ENCODE measurements at places on chromosomes 11 and 22. TPM values are rescaled to one million over a fixed set of nuclear protein-coding genes. Genes with fewer than 3 reads are reported as not detected.

- H3K4me1 ChIP-seq = peaks cover 21% of the 10 kb centered on the region
- peak overlapping the region; percentile 39 for H3K27ac ChIP-seq
- peak; percentile 58 for DNase-seq
- no peaks in the 10 kb centered on the region for H3K27me3 ChIP-seq
These were observed 1.7 kb downstream of the MN1 start for GRCh38 chr22:27799827-27800249.

DNA sequence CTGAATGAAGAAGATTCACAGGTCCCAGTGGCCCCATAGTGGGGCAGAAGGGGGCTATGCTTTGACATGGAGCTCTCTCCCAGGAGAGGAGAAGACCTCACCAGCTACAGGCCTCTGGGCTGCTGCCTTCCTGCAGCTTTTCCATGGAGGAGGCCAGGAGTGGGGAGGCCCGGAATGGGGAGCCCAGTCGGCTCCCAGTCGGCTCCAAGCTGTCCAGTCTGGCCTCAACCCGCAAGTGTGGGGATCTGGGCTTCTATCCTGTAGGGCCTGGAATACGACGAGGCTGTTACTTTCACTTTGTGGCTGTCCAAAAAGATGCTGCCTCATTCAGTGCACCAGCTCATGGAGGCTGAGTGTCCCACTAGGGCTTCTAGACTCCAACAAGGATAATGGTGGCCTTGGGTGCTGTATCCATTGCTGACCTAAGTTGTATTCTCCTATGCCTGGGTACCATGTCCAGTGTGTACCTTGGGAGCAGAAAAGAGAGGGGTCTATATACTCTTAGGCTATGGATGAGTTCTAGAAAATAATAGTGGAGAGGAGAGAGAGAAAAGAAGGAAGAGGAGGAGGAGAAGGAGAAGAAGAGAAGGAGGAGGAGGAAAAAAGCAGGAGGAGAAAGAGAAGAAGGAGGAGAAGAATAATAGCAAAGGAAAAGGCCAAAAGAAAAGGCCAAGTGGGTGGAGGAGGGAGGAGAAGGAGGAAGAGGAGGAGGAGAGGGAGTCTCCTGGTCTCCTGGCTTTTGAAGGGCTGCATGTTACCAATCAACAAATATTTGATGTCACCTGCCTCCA lies 1.1 kb downstream of the MYO18B start:
- no peak overlapping the region for H3K27ac ChIP-seq
- H3K4me1 ChIP-seq = no peaks in the 10 kb centered on the region

DNA sequence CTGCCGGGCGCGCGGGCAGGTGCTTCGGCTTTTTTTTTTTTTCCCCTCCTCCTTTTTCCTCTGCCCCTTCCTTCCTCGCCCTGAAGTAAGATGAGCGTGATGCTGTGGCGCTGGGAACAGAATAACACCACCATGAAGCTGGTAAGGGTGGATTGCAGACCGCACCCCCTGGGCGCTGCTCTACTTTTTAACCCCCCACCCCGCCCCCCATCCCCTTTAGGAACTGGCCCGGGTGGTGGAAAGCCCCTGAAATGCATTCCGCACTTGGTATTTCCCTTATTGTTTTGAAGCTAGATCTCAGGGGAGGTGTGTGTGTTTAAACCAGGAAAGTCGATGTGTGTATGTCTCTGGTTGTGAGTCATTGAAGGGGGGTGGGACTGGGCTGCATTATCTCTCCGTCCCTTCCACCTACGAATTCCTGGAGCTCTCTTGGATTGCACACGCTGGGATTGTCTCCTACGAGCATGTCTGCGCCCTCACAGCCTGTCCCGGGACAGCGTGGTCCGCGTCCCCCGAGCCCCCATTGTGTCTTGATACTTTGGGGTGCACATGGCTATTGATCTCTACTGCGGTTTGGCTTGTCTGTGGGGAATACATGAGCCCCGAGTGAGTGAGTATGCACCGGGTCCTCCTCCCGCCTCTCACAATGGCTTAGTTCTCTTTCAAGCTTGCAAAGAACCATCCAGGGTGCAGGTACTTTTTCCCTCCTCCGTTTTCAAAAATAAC lies 64.9 kb downstream of the NAV2 start:
- peaks cover 4% of the 10 kb centered on the region for H3K4me1 ChIP-seq
- H3K27me3 ChIP-seq = no peaks in the 10 kb centered on the region

DNA sequence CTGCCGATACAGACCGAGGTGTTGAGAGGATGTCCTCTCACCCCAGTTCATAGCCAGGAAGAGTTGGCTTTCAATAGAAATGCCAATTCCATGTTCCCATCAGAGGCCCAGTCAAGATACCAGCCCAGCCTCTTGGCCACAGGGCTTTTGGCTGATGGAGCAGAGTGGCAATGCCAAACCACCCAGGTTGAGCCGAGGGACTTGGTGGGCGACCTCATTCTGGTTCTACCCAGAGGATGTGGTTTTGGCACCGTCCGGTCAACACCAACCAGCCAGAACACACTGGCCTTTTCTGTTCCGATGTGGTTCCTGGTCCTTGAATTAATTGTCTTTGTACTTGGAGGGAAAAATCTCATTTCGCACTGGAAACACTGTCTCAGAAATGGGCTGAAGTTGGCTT lies 60.5 kb downstream of the COMMD9 start:
- no peak overlapping the region for H3K27ac ChIP-seq
- H3K36me3 ChIP-seq = no peaks in the 10 kb centered on the region
- no peaks in the 10 kb centered on the region for H3K27me3 ChIP-seq
- no peak overlapping the region for H3K4me3 ChIP-seq

- H3K36me3 ChIP-seq = no peaks in the 10 kb centered on the region
- no peaks in the 10 kb centered on the region for H3K27me3 ChIP-seq
- H3K4me3 ChIP-seq = no peak overlapping the region
- DNase-seq = no peak
These were observed 2.0 kb downstream of the PEX26 start for GRCh38 chr22:18079706-18080233.

The FCHSD2 gene
- polyA plus RNA-seq = 67.3 TPM
